ENCODE measurements at places on chromosomes 6 and 20. TPM values are rescaled to one million over a fixed set of nuclear protein-coding genes. Genes with fewer than 3 reads are reported as not detected.

DNA sequence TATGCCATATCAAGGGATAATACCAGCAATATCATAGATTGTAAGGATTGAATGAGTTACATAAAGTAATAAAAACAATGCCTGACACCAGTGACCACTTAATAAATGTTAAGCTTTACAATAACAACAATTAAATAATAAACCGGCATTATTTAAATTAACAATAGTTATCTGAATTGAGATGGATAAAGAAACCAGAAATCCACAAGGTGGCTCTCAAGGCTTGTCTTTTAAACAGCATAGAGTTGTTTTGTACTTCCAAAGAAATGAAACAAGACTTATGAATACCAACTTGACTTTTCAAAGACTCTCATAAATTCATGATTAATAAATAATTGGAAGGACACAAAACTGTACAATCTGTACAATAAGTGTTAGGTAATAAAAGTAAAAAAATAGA lies 203.1 kb downstream of the ASCC3 start:
- DNase-seq: no peak

The ZNF335 gene
- 40.6 TPM for total RNA-seq

The FAXC gene
- not detected for total RNA-seq

The ADGB gene
- not detected for total RNA-seq

GRCh38 chr6:117451671-117452070 lies 25.9 kb upstream of the ROS1 start:
- DNase-seq: no peak

- DNase-seq: peak; percentile 49
These were observed 527 bp downstream of the FBXO30 start for GRCh38 chr6:145814035-145814500.

DNA sequence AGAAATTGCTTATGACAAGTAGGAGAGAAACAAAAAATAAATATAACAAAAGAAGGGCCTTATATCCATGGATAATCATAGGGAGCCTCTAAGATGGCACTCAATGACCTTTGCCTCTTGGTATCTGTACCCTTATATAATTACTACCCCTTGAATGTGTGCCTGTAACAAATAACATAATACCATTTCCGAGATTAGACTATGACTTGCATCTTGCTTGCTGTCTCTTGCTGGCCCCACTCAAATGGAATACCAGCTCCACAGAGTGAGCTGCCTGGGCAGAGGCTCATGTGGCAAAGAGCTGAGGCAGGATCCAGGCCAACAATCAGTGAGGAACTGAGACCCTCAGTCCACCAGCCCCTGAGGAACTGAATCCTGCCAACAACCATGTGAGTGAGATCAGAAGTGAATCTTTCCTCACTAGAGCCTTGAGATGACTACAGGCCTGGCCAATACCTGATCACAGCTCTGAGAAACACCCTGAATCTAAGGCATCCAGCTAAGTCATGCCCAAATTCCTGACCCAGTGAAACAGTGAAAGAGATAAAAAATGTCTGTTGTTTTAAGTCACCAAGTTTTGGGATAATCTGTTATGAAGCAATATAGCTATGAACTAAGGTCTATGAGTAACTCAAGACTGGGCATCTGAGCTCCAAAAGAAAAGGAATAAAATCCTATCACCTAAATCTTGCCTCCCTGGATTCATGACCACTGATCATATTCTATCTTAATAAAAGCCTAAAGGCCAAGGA lies 5.5 kb downstream of the KATNA1 start:
- no peak for DNase-seq

DNA sequence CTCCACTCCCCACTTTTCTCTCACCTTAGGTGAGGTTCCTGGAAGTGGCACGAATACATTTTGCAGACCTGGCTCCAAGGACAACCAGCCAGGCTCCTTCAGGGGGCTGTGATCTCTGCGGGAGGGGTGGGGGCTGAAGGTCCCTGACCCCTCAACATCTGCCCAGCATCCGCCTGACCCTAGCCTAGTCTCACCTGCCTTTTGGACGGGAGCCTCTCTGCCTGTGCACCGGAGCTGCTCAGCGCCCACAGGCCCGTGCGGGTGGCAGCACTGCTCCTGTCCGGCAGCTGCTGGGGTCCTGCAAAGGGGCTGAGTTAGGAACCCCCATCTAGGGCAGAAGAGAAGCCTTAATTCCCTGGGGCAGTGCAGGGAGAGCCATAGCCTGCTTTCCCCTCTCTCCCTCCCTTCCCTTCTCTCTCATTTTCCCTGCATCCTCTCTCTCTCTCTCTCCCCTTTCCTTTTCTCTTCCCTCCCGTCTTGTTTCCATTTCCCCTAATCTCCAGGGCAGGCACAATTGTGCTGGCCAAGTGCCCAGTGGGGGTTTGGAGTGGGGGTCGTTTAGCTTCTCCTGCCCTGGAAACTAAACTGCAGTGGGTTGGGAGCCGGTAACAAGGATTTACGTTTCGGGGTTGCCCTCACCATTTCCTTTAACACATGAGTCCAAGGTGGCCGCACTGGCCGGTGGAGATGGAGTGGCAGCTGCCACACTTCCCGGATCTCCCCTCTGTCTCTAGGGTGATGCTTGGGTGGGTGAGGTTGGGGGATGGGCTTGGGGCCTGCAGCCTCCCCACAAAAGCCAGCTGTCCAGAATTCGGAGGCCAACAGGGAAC lies 54.1 kb downstream of the CTCFL start:
- no peak for DNase-seq

Measured in activated CD8-positive, alpha-beta memory T cell treated with anti-CD3 and anti-CD28 coated beads, Interleukin-2, amount 10 ng/mL, durations not matched to agents 7 days and 5 days (primary cell).